ENCODE measurements at places on chromosomes 12 and 14.
A peak's percentile ranks its signal among the peaks of the same experiment; 100 is the strongest.

- DNase-seq, result no peak
Observed at GRCh38 chr14:84819528-84819927, 710.4 kb upstream of the FLRT2 start.

- no peak for DNase-seq
Observed at GRCh38 chr14:40098468-40098867, 666.2 kb upstream of the FBXO33 start.

DNA sequence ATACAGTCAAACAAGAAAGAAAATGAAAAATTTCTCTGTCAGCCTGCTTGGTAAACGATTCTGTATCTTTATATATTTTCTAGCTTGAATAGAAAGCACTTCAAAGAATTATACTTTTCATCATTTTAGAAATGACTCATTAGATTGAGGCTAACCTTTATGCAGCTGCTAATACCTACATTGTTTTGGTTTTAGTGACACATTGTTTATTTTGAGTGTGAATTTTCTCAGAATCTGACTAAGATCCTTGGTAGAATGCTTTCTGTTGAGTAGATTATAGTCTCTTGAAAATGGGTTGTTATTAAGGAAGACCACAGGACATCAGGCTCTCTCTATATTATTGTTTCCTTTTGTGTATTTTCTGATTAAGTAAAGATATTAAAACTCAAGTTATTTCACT, at the start of gene PMCH:
PMCH (minus strand) TSS at position 45 of the 400 bp plus-strand sequence. CDS start 63 bp downstream, outside the sequence.
- no peak for DNase-seq

DNA sequence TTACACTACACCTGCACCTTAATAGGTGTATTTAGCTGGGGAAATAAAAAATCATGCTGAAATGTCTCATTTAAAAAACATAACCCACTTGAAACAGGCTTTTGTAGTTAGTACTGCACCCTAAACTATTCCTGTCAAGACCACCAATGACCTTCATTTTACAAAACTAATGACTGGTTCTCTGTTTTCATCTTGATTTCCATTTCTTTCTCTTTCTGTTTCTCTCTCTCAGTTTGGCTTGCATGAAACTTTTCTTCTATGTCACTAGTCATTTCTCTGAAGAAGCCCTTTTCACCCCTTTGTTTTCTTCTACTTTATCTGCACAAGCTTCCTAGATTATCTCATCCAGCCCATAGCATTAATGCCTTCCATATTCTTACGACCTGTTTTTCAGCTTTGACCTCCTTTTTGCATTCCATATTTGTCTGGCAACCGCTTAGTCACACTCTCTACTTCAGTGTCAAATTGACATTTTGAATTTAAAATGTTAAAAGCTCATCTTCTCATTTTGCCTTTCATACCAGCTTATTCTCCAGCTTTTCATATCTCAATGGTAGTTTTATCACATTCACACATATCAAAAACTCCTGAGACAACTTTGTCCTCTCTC, 32.7 kb upstream of the KLRF1 start:
- DNase-seq, result peak; percentile 22

GRCh38 chr12:20319366-20319765, 49.0 kb upstream of the PDE3A start:
- DNase-seq, result no peak

- DNase-seq, result no peak
Observed at GRCh38 chr12:78119351-78119918, 288.7 kb downstream of the NAV3 start.

DNA sequence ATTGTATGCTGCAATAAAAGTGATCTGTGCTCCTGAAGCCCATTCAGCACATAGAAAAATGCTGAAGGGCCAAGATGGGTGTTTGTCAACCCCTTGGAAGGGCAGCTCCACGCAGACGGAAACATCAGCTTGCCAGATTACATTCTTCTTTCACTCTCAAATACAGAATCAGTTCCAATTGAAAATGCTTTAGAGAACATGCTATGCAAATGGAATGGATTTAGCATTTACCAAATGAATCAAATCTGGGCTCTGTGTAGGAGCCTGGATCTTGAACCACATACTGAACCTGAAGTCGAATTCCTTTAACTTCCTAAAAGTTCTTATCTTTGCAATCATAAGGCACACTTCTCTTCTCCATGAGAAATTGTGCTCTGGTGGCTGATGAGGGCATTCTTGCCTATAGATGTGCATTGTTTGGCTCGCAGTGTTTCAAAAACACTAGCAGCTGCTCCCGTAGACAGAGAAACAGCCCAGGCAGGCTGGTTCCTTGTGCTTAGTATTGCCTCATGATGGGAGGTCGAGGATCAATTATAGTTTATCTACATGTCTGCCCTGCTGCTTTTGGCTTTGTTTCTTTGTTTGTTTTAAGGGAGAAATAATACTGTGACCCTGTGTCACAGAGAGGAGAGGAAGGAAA, 489.8 kb upstream of the FLRT2 start:
- DNase-seq, result no peak

DNA sequence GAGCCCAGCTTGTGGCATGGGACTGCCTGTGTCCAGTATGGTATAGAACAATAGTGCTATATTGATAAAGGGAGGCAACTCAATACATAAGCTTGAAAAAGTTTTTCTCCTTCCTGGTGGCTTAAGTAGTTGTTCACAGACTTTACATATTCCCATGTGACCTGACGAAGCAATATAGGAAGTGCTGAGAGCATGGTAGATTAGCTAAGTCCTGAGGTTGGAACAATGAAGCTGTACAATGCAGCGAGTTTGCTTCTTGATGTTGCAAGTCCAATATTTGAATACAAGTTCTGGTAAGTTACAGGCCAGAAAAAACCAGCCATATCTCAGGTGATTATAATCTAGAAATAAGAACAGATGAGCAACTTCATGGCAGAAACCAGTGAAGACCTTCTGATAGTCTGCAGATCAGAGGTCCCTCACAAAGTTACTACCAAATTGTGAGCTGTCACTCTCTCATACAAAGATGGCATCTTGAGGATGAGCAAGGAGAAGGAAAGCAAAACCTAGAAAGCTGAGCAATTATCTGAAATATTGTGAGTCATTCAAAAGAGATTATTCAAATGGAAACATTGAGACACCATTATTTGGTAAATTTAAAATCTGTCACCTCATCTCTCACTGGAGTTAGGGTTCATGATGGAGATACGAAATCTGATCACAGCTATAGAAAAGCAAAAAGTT, 72.9 kb upstream of the BTG1 start:
- no peak for DNase-seq

DNA sequence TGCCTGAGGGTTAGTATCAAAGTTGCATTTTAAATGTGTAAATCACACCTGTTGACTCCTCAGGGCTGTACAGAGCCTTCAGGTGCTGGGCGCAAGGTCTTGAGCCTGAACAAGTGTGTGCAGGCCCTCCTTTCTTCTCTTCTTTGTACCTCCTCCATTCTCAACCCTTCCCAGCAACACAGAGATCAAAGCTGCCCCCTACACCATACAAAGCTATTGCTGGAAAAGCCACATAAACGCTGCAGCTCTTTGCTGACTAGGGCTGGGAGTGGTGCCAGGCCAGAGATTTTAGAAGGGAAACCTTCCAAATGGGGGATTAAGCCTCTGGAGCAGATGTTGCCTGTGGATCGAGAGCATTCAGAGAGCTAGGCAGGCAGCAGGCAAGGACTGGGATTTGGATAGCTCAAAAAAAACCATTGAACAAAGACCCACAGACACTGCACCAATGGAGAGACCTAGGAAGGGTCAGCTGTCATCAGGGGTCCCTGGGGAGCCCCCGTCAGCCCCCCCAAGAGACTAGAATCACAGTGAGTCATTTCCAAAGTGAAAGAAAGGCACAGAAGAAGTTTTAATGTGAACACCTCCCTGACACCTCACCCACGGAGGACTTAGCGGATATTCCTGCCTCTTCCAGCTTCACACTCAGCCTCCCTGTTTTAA, 18.2 kb upstream of the SUSD6 start:
- peak; percentile 83 for DNase-seq

DNA sequence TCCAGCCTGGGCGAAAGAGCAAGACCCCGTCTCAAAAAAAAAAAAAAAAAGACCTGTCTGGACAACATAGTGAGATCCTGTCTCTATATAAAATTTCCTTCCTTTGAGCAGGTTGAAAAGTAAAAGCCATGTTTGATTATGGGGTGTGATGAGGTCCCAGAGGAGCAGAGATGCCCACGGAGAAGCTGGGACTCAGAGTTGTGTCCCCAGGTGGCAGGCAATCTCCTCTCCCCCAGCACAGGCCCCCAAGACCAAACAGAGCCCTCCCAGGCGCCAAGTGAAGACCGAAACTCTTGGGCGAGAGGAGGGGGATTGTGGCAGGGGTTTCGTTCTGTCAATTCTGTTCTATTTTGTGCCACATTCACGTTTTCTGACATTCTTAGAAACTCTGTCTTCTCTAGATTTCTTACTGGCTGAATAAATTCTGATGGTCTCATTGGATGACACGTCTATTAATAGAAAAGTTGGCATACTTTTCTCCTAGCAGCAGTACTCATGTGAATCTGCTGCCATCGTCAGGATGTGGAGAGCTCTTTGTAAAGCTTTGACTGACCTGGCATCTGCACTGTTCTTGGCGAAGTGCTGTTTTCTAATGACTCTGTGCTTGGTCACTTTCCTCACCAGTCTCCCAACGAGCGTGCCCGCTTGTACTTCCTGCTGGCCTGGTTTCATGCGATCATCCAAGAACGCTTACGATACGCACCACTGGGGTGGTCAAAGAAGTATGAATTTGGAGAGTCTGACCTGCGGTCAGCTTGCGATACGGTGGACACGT, 43.4 kb downstream of the HSP90AA1 start:
- no peak for DNase-seq

Data from NCI-H1105 treated with DMSO at 0.1 percent for 48 hours (cell line).